ENCODE measurements at places on chromosomes 2 and 18. TPM values are rescaled to one million over a fixed set of nuclear protein-coding genes. Genes with fewer than 3 reads are reported as not detected.

Gene TBR1
- total RNA-seq = 0.07 TPM

Gene SCYGR4
- not detected for total RNA-seq

Gene ARHGAP15
- not detected for total RNA-seq

Gene RNF152
- total RNA-seq = 0.13 TPM

Gene RAPGEF4
- 0.24 TPM for total RNA-seq

Gene POMC
- total RNA-seq = not detected

Gene SGO2
- 12.3 TPM for total RNA-seq

Gene TUBA4B
- total RNA-seq = 0.20 TPM

Gene MC5R
- not detected for total RNA-seq

Gene EMILIN2
- 12.8 TPM for total RNA-seq

Gene GALNT3
- not detected for total RNA-seq
